Activated CD8-positive, alpha-beta T cell treated with anti-CD3 and anti-CD28 coated beads, Interleukin-2, amount 10 ng/mL, durations not matched to agents 7 days and 5 days (primary cell): ENCODE measurements at places on chromosomes 1 and 21.

DNA sequence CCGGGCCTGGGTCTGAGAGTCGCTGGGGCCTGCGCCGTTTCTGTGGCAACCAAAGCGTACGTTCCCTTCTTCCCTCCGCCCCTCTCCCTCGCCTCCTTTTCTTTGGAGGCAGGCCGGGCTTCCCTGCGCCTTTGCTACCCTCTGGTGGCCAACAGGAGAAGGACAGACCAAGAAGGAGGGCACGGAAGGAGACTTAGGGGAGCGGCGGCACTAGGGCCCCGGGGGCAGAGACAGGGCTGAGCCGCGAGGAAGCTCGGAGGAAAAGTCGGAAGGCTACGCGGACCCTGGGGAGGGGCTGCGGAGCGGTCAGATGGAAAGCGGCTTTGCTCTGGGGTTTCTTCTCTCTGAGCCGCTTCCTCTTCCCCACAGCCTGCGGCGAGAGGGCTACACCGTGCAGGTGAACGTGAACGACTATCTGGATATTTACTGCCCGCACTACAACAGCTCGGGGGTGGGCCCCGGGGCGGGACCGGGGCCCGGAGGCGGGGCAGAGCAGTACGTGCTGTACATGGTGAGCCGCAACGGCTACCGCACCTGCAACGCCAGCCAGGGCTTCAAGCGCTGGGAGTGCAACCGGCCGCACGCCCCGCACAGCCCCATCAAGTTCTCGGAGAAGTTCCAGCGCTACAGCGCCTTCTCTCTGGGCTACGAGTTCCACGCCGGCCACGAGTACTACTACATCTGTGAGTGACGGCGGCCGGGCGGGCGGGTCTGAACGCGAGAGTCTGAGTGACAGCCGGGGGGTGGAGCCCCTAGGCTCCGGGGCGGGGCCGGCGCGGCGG, 6.3 kb downstream of the EFNA3 start:
- peak; percentile 96 for DNase-seq

- no peak for DNase-seq
Measured at GRCh38 chr1:241217516-241217915, 139.5 kb downstream of the RGS7 start.

- DNase-seq: no peak
Measured at GRCh38 chr1:25161981-25162380, 70.3 kb downstream of the SYF2 start.

DNA sequence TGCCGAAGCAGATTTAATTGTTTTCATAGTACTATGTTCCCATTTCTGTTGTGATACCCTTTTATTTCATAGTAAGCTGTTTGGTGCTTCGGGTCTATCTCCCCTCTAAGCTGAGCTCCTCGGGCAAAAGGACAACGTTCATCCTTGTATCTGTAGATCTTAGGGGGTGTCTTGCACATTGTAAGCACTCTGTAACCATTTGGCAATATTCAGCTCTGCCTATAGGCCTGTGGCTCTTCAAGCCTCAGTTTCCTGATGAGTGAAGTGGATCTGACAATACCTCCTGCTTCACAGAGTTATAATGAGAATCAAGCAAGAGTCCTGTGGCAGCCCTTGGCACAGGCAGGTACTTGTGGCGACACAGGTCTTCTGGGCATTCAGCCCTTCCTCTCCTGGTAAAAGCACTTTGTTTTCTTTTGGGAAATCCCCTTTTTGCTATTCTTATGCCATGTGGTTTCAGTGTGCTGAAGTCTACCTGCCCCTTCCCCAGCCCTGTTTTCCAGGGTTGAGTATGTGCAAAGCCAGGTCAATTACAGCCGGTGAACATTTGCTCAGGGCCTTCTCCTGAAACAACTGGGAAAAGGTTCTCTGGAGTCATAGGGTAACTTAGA, 8.5 kb upstream of the EXO1 start:
- DNase-seq: no peak
